ENCODE measurements at places on chromosomes 2 and 18. TPM values are rescaled to one million over a fixed set of nuclear protein-coding genes. Genes with fewer than 3 reads are reported as not detected.
A peak's percentile ranks its signal among the peaks of the same experiment; 100 is the strongest.

The PPIL3 gene
- total RNA-seq: 30.3 TPM

The ZEB2 gene
- 48.0 TPM for total RNA-seq

DNA sequence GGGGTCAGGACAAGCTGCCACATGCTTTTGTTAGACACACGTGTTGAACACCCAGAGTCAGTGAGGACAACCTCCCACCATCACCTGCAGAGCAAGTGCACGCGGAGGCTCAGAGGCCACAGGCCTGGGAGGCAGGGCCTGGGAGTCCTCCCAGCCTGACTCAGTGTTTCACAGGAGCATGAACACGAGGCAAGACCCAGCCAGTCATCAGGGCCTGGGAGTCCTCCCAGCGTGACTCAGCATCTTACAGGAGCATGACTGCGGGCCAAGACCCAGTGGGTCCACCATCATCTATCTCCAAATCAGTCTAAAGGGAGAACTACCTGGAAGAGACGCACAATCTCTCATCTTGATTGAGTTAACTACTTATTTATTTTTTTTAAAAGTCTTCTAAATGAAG lies 112.6 kb upstream of the PXDN start:
- no peak for DNase-seq

DNA sequence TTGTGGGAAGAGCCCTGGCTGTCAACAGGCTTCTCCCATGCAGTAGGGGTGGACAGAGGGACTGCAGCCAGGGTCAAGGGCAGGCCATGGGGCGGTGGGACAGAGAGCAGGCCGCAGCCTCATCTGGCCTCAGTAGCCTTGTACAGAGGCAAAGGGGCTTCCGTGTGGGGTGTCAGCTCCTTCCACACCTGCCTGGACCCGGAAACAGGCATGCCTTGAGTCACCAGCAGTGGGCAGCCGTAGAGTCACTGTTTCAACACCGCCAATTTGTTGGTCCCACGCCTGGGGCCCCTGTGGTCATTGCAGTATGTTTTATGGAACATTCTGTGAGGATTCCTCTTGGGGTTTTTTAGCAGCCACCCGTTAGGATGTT lies 173.0 kb downstream of the SMAD7 start:
- DNase-seq: no peak

DNA sequence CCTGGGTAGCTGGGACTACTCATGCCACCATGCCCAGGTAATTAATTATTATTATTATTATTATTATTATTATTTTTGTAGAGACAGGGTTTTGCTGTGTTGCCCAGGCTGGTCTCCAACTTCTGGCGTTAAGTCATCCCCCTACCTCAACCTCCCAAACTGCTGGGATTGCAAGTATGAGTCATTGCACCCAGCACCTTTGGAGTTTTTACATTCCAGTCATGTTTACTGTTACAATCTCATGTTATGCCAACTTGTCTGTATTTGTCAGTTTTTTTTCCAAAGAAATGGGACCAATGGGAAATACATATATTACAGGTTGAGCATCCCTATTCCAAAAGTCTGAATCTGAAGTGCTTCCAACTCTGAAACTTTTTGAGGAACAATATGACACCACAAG lies 903.8 kb downstream of the SLC4A3 start:
- DNase-seq: no peak

DNA sequence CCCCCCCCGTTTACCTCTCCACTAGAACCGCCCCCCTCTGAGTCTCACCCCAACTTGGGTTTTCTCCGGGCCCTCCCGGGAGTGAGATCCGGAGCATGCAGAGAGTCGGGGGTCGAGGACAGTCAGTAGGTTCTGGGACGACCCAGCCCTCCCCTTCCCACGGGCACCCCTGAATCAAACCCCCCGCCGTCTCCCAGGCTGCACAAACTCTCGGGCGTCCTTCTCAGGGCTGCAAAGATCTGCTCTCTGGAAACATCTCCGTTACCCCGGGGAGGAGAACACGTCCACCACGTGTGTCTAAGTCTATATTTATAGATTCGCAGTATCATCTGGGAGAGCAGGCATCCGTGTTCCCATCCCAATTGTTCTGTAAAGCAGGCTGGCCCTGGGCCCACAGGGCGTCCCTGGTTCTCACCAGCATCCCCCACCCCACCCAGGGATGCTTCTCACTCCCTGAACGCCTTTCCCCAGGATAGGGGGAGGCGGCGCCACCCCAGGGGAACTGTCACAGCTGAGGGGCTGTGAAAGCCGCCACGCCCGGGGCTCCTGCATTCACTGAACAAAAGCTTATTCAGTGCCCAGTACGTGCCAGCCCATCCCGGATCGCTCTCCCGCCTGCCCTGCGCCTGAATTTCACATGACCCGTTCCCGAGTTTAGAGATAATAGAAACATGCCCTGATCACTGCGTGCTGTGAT lies 765 bp upstream of the DIPK1C start:
- DNase-seq: peak; percentile 4

The KLHL14 gene
- total RNA-seq: 18.9 TPM

The STRADB gene
- 25.6 TPM for total RNA-seq

The PLEK gene
- 3.4 TPM for total RNA-seq

GRCh38 chr2:127155947-127156346 lies 49.0 kb upstream of the BIN1 start:
- DNase-seq: no peak

The TEX44 gene
- not detected for total RNA-seq

The METTL4 gene
- total RNA-seq: 9.9 TPM

The TXNDC2 gene
- total RNA-seq: not detected

- no peak for DNase-seq
Measured at GRCh38 chr18:47817795-47818077, 112.7 kb downstream of the SMAD2 start.

DNA sequence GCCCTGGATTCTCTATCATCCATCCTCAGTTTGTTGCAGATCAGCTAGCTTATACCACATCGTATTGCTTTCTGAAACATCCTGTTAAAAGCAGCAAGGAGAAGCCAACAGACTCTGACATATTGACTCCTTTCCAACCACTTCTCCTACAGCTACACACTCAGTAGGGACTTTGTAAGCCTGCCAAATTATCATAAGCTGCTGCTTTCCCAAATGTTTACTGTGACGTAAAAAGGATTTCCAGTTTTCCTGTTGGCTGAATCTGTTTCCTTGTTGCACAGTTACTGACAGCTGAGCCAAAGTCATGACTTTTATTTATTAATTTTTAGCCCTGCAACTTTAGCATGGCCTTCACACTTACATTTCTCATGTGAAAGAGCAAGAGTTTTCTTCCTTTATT lies 294.3 kb downstream of the KCNJ3 start:
- DNase-seq: no peak

GRCh38 chr2:9799729-9800632 lies 43.3 kb upstream of the TAF1B start:
- peak; percentile 84 for DNase-seq

DNA sequence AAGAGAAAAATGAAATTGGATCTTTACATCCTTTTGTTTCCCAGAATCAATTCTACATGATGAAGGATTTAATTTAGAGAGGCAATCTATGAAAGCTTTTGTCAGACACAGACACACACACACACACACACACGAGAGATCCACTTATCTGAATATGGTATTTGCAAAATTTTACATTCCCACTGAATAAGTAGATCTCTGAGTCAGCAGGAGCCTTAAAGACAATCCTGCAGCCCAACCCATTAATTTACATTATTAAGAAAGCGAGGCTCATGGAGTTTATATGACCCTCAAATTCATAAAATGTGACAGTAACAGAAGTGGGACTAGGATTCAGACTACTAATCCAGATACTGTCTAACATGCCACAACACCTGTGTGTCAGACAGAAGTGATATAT lies 404.4 kb downstream of the NRXN1 start:
- DNase-seq: no peak

The AOX1 gene
- total RNA-seq: 67.2 TPM

The EPHA4 gene
- total RNA-seq: 98.9 TPM

DNA sequence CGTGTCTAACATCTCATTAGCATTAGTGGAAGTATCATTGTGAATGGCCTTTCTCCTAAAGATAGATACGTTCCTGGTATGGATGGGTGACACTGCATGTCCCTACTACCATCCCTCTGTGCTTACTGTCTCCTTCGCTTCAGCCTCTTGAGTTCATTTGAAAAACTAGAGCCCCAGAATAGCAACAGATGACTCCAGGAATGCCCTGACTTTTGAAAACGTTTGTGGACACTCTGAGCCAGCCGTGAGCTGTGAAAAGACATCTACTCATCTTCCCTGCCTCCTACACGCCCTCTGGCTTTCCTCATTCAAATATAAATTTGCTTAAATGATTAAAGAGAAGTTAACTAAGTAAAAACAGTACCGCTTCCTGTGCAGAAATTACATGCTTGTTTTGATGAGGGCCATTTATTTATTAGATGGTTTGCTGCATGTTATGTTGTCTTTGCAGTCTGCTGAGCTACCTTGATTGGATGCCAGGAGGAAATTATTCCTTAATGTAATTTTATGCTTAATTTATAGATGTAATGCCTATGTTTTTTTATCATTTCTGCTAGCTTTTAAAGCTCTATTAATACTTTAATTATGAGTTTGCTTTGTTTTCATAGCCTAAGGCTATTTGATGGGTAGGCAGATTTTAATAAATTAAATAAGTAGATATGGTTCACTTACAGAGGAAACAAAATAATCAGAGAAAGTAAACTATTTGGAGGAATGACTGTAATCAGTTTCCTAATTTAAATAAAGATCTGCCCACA lies 32.1 kb upstream of the MYO3B start:
- DNase-seq: no peak

GRCh38 chr18:74234326-74235171 lies 57.2 kb downstream of the CYB5A start:
- no peak for DNase-seq

GRCh38 chr18:6956999-6957398 lies 160.6 kb downstream of the LAMA1 start:
- no peak for DNase-seq

Data from thyroid gland (tissue), 4 donors.